ENCODE measurements at places on chromosomes 6 and 20.

- H3K4me1 ChIP-seq, result no peaks in the 10 kb centered on the region
- H3K4me3 ChIP-seq, result no peak overlapping the region
- no peak for DNase-seq
- H3K27ac ChIP-seq, result no peak overlapping the region
- no peaks in the 10 kb centered on the region for H3K36me3 ChIP-seq
These were observed 112.4 kb downstream of the BFSP1 start for GRCh38 chr20:17418737-17419136.

GRCh38 chr6:94254689-94255088 is 835.3 kb upstream of the EPHA7 start:
- no peak overlapping the region for H3K4me3 ChIP-seq
- no peaks in the 10 kb centered on the region for H3K27me3 ChIP-seq

DNA sequence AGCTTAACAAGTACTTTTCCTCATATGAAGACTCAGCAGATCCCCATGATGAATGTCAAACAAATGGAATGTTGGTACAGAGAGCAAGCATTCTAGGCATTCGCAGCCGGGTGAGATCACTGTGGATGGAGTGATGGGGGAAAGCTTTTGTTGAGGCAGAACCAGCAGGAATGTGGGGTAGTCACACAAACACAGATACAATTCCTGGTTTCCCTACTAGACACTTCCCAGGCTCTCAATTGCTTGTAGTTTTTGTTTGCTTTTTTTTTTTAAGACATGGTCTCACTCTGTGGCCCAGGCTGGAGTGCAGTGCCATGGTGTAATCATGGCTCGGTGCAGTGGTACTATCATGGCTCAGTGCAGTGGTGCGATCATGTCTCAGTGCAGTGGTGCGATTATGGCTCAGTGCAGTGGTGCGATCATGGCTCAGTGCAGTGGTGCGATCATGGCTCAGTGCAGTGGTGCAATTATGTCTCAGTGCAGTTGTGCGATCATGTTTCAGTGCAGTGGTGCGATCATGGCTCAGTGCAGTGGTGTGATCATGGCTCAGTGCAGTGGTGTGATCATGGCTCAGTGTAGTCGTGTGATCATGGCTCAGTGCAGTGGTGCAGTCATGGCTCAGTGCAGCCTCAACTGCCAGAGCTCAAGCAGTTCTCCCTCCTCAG is 15.4 kb upstream of the IER3 start:
- peak overlapping the region; percentile 99 for H3K27ac ChIP-seq
- no peaks in the 10 kb centered on the region for H3K36me3 ChIP-seq
- H3K4me3 ChIP-seq, result no peak overlapping the region
- H3K4me1 ChIP-seq, result peaks cover 56% of the 10 kb centered on the region

- no peak for DNase-seq
- H3K27me3 ChIP-seq, result no peaks in the 10 kb centered on the region
- H3K4me3 ChIP-seq, result no peak overlapping the region
- no peaks in the 10 kb centered on the region for H3K36me3 ChIP-seq
- H3K27ac ChIP-seq, result no peak overlapping the region
These were observed 1237.5 kb upstream of the MAP3K7 start for GRCh38 chr6:91824331-91824730.

DNA sequence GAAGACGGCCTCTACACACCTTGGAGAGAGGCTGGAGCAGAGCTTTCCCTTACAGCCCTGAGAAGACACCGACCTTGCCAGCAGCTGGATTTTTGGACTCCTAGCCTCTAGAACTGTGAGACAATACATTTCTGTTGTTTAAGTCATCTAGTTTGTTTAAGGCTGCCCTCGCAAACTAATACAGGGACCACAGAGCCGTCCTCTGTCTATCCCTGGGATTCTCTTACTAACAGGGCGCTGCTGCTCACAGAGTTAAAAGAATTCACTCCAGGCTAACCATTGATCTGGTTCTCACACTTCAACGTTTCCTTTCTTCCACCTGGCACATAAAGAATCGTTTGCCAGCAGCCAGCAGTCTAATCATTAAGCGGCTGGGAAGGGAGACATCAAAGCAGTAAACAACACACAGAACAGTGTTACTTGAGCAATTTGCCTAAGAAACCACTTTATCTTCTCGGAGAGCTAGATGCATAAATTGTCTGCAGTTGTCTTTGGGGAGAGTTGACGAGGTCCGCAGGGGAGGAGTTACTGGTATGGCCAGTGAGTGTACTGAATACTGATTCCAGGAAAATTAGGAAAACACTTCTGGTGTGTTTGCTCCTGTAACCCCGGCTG is 103.5 kb upstream of the AKAP12 start:
- H3K27ac ChIP-seq, result peak overlapping the region; percentile 85
- peak overlapping the region; percentile 25 for H3K4me3 ChIP-seq
- no peak for DNase-seq
- H3K36me3 ChIP-seq, result peaks cover 4% of the 10 kb centered on the region

DNA sequence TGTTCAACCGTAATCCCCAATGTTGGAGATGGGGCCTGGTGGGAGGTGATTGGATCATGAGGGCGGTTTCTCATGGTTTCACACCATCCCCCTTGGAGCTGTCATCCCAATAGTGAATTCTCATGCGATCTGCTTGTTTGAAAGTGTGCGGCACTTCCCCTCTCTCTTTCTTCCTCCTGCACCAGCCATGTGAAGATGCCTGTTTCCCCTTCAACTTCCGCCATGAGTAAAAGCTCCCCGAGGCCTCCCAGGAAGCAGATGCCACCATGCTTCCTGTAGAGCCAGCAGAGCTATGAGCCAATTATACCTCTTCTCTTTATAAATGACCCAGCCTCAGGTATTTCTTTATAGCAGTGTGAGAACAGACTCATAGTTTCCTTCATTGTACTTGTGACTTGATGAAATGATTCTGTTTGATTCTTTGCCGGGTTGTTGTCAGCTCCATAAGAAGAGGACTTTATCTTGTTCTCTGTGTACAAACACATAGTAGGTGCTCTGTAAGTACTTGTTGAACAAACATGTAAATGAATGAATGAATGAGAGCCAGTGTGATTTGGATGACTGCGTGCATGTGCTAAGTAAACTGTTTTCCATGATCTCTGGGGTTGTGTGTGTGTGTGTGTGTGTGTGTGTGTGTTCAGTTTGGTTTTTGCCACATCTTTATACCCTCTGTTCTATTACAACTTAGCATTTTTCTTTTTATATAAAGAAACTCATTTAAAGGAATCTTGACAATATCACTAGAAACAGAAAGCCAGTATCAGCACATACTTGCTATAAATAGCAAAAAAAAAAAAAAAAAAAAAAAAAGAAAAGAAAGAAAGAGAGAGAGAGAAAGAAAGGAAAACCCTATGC is 22.5 kb upstream of the PTGIS start:
- H3K4me1 ChIP-seq, result peaks cover 66% of the 10 kb centered on the region
- no peak for DNase-seq
- H3K27me3 ChIP-seq, result no peaks in the 10 kb centered on the region

DNA sequence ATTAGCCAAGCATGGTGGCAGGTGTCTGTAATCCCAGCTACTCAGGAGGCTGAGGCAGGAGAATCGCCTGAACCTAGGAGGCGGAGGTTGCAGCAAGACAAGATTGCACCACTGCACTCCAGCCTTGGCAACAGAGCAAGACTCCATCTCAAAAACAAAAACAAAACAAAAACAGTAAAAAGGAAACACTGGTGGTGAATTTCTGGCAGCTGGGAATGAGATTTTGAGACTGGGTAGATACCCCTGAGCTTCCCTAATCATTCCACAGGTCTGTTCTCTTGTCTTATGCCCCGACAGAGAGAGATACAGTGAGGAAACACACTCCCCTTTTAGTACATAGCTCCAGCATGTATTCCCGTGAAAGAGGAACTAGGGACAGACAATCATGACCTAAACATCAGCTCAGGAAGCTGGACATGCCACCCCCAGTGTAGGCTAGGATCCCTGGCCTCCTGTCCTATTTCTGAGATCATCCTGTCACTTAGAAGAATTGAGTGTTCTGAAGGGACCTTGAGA is 9.6 kb downstream of the MAN1A1 start:
- H3K27me3 ChIP-seq, result no peaks in the 10 kb centered on the region
- H3K4me1 ChIP-seq, result peaks cover 51% of the 10 kb centered on the region
- no peak overlapping the region for H3K27ac ChIP-seq
- no peak for DNase-seq
